ENCODE measurements at places on chromosomes 2 and 18. TPM values are rescaled to one million over a fixed set of nuclear protein-coding genes. Genes with fewer than 3 reads are reported as not detected.

Gene GPR55
- 9.2 TPM for total RNA-seq

Gene GAL3ST2
- not detected for total RNA-seq

Gene C1QL2
- not detected for total RNA-seq

GRCh38 chr2:100416935-100417710, at the start of gene CHST10:
CHST10 (minus strand) TSS chr2:100417668; CDS start chr2:100406675, 10,993 bp downstream.
- H3K27me3 ChIP-seq = peaks cover 5% of the 10 kb centered on the region
- H3K4me3 ChIP-seq = peak within 1 kb of the TSS; percentile 76
- peak within 1 kb of the TSS; percentile 74 for H3K27ac ChIP-seq
- H3K36me3 ChIP-seq = no peaks in the 10 kb centered on the region
- DNase-seq = peak; percentile 48

DNA sequence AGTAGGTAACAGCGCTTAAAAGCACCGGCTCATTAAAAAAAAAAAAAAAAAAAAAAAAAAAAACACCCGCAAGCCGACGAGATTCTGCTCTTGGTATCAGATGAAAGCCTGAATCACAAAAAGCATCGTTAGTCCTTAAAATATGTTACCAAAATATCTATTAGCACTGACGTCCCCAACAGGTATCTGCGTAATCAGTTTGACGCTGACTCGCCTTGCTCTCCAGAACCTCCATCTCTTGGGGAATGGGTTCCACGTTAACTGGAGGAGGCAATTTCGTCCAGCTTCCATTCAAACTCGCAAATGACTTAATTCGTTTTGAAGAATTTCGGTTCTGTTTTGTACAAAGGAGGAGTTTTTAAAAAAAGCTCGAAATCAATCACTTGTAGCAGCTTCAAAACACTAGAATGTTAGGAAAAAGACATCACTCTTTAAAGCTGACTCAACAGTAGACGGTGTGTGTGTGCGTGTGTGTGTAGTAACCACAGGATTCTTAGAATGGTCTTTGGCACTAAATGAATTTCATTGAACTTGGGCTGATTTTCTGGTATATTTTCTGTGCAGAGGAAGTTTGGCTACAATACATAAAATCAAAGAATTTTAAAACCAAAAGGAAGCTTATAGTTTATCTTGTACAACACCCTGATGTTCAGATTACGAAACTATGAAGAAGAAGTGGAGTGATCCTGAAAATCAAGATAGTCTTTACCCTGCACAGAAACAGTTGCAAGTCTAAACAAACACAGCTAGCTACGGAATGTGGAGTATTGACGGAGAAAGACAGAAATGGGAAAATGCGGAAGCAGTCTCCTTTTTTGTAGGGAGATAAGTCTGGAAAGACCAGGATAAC, 1.1 kb upstream of the PGAP1 start:
- DNase-seq = peak; percentile 75
- peaks cover 38% of the 10 kb centered on the region for H3K4me1 ChIP-seq
- peak overlapping the region; percentile 98 for H3K4me3 ChIP-seq

GRCh38 chr2:207744451-207744850, 25.3 kb downstream of the FZD5 start:
- H3K4me3 ChIP-seq = no peak overlapping the region
- peaks cover 1% of the 10 kb centered on the region for H3K4me1 ChIP-seq
- no peak overlapping the region for H3K27ac ChIP-seq
- H3K36me3 ChIP-seq = no peaks in the 10 kb centered on the region

DNA sequence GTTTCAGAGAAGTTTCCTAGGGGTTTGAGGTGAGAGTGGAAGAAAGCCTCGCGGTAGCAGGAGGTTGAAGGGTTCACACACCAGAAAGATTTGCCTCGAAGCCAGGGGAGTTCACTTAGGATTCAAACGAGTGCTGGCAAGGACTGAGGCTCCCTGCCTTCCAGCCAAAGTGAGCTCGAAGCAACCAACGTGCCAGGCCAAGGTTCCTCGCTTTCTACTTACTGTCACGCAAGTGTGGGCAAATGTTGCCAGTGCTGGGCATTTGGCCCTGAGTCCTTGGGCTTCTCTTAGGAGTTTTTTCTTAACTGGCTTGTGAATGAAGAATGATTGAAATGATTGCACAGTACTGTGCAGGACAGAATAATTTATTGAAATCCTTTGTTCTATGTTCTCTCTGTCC, 53.6 kb downstream of the TMEM178A start:
- peaks cover 15% of the 10 kb centered on the region for H3K27me3 ChIP-seq
- H3K4me1 ChIP-seq = no peaks in the 10 kb centered on the region
- H3K27ac ChIP-seq = no peak overlapping the region
- DNase-seq = no peak
- no peaks in the 10 kb centered on the region for H3K36me3 ChIP-seq

DNA sequence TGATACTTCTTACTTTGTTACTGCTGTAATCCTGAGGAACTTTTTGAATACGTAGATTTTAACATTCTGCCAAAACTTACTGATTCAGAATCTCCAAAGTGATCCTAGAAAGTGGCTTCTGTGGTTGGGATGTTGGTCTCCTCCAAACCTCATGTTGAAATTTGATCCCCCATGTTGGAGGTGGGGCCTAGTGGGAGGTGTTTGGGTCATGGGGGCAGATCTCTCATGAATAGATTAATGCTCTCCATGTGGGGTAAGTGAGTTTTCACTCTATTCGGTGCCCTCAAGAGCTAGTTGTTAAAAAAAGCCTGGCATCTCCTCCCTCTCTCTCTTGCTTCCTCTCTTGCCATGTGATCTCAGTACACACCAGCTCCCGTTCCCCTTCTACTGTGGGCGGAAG, 329.9 kb downstream of the HRH4 start:
- H3K4me1 ChIP-seq = no peaks in the 10 kb centered on the region
- H3K36me3 ChIP-seq = no peaks in the 10 kb centered on the region
- H3K27me3 ChIP-seq = no peaks in the 10 kb centered on the region
- no peak overlapping the region for H3K4me3 ChIP-seq
- DNase-seq = no peak
- no peak overlapping the region for H3K27ac ChIP-seq

DNA sequence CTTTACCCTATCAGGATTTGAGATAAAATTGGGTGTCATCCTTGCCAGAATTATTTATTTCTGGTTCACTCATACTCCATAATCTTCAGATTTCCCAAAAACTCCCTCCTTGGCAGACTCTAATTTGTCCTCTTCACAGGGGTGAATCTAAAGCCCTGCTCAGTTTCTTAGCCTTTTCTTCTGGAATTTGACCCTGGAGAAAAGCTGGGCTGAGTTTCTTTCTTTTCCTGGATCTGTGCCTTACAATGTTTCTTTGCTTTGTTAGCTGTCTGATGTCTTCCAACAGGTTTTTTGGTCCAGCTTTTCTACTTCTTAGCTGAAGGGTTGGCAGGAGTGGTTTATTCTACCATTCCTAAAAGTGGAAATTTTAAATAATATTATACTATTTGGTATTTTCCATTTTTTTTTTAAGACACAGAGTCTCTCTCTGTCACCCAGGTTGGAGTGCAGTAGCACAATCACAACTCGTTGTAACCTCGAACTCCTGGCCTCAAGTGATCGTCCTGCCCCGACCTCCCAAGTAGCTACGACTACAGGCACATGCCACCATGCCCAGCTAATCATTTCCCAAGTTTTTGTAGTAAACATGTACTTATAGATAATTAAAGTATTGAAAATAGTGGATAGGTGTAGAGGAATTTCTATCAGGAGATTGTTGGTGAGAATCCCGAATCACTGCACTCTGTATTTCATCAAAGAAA, 138.4 kb upstream of the TWIST2 start:
- DNase-seq = no peak
- no peaks in the 10 kb centered on the region for H3K36me3 ChIP-seq
- H3K27me3 ChIP-seq = peaks cover 28% of the 10 kb centered on the region
- no peak overlapping the region for H3K4me3 ChIP-seq
- H3K27ac ChIP-seq = no peak overlapping the region
- H3K4me1 ChIP-seq = no peaks in the 10 kb centered on the region

GRCh38 chr18:6024745-6025248, 129.5 kb upstream of the TMEM200C start:
- H3K36me3 ChIP-seq = no peaks in the 10 kb centered on the region
- H3K27me3 ChIP-seq = peaks cover 2% of the 10 kb centered on the region
- peaks cover 12% of the 10 kb centered on the region for H3K4me1 ChIP-seq
- no peak for DNase-seq

GRCh38 chr2:230711224-230711623, 1.4 kb upstream of the CAB39 start:
- no peak overlapping the region for H3K27ac ChIP-seq
- H3K4me3 ChIP-seq = peak overlapping the region; percentile 95
- no peak for DNase-seq

- H3K4me3 ChIP-seq = no peak overlapping the region
- H3K36me3 ChIP-seq = no peaks in the 10 kb centered on the region
- no peak overlapping the region for H3K27ac ChIP-seq
- no peaks in the 10 kb centered on the region for H3K27me3 ChIP-seq
- no peak for DNase-seq
Observed at GRCh38 chr2:207935991-207936370, 89.3 kb downstream of the PLEKHM3 start.

- peaks cover 25% of the 10 kb centered on the region for H3K36me3 ChIP-seq
- peaks cover 80% of the 10 kb centered on the region for H3K4me1 ChIP-seq
- peak overlapping the region; percentile 98 for H3K27ac ChIP-seq
- no peaks in the 10 kb centered on the region for H3K27me3 ChIP-seq
Observed at GRCh38 chr2:95076705-95077529, 44.7 kb downstream of the MRPS5 start.

DNA sequence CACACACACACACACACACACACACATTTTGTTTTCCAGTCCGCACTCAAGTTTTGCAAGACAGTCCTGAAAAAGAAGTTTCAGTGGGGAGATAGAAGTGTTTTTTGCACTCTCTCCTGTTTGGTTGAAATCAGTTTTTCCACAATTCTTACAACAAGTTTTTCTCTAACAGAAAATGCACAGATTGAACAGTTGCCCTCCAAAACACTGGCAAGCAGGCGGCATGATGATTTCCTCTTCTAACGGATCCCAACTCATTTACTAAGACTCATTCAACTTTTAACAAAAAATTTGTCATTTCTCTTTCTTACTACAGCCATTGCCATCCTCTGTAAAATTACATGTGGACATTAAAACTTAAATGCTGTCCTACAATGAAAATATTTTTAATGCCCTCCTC, 117.6 kb upstream of the DTNA start:
- no peak for DNase-seq
- no peaks in the 10 kb centered on the region for H3K4me1 ChIP-seq

DNA sequence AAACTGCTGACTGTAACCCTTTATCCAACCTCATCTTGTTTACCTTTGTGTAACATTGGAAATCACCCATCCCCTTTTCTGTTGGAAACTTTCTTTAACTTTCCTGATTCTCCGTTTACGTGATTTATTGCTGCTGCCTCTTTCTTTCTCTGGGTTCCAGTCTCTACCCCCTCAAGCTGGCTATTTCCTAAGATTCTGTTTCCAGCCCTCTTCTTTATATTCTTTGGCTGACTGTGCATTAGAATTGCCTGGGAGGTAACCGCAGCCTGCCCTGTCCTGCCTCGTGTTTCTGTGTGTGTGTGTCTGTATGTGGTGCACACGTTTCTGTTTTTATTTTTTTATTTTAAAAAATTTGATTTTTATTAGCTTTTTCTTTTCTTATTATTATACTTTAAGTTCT, 229.2 kb downstream of the PLCL1 start:
- H3K4me1 ChIP-seq = peaks cover 4% of the 10 kb centered on the region
- H3K27me3 ChIP-seq = no peaks in the 10 kb centered on the region
- no peaks in the 10 kb centered on the region for H3K36me3 ChIP-seq
- H3K4me3 ChIP-seq = no peak overlapping the region

DNA sequence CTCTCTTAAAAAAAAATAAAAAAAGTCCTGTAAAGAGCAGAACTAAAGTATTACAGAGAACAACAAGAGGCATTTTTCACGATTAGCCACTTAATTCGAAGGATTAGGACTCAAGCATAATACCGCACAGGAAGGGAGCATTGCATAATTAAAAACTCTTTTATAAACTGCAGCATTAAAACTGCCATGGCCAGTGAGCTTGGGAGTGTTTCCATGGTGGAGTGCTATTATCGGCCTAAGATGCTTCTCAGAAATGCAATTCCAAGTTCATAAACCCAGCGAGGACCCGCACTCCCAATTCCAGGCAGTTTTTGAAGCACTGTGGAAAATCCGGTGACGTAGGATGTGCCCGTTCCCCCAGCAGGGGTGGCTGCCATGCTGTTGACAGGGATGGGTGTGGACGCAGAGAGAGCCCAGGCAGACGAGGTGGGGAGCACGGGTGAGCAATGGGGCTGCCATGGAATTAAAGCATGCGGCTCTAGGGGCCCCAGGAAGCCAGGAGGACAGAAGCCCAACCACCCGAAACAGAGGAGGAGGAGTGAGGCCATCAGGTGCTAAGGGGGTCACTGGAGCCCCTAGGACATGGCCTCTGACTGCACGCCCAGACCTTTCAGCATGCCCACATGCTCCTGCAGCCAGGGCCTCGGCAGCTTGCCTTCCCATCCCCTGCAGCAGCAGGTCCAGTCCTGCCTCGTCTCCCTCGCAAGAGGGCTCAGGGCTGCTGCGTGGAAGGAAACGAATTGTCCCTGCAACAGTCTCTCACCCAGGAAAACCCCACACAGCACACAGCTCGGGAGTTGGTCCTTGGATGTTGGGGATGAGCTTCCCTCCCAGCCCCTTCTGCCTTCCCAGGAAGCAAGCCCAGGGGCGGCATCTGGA, 233.4 kb downstream of the NDUFA10 start:
- no peak overlapping the region for H3K27ac ChIP-seq
- H3K4me3 ChIP-seq = no peak overlapping the region
- H3K4me1 ChIP-seq = no peaks in the 10 kb centered on the region
- H3K27me3 ChIP-seq = no peaks in the 10 kb centered on the region
- DNase-seq = no peak
- H3K36me3 ChIP-seq = no peaks in the 10 kb centered on the region

DNA sequence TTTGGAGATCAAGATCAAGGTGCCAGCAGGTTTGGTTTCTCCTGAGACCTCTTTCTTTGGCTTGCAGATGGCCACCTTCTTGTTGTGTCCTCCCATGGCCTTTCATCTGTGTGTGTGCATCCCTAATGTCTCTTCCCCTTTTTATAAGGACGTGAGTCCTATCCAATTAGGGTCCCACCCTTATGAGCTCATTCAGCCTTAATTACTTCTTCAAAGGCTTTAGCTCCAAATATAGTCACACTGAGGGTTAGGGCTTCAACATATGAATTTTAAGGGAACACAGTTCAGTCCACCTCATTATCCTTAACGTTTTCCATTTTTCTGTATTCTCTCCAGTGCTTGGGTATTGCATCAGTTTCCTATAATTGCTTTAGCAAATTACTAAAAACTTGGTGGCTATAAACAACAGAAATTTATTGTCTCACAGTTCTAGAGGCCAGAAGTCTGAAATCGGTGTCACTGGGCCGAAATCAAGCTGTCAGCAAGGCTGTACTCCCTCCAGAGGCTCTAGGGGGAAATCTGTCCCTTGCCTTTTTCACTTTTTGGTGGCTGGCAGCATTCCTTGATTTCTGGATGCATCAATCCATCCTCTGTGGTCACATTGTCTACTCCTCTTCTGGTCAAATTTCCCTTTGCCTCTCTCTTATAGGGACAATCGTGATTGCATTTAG, 34.1 kb downstream of the CDC42EP3 start:
- H3K27ac ChIP-seq = peak overlapping the region; percentile 20
- no peak overlapping the region for H3K4me3 ChIP-seq
- peaks cover 43% of the 10 kb centered on the region for H3K4me1 ChIP-seq
- H3K27me3 ChIP-seq = no peaks in the 10 kb centered on the region

Data from activated CD4-positive, alpha-beta T cell treated with anti-CD3 and anti-CD28 coated beads, Interleukin-2, amount 10 ng/mL, durations not matched to agents 7 days and 5 days (primary cell).